ENCODE measurements at places on chromosomes 7 and 10. TPM values are rescaled to one million over a fixed set of nuclear protein-coding genes. Genes with fewer than 3 reads are reported as not detected.

Gene CCSER2
- 46.3 TPM for total RNA-seq

Gene IMPDH1
- 94.4 TPM for total RNA-seq

Gene STEAP2
- 52.7 TPM for total RNA-seq

GRCh38 chr7:17319164-17320101, 21.0 kb downstream of the AHR start:
- peaks cover 20% of the 10 kb centered on the region for H3K4me1 ChIP-seq
- no peaks in the 10 kb centered on the region for H3K27me3 ChIP-seq
- no peak overlapping the region for H3K4me3 ChIP-seq
- H3K27ac ChIP-seq = no peak overlapping the region
- DNase-seq = no peak

GRCh38 chr7:55827577-55827976, 35.0 kb downstream of the SEPTIN14 start:
- H3K27ac ChIP-seq = no peak overlapping the region
- no peak overlapping the region for H3K4me3 ChIP-seq
- DNase-seq = no peak
- no peaks in the 10 kb centered on the region for H3K27me3 ChIP-seq
- no peaks in the 10 kb centered on the region for H3K36me3 ChIP-seq

GRCh38 chr7:84145892-84146291, 48.7 kb downstream of the SEMA3A start:
- no peaks in the 10 kb centered on the region for H3K27me3 ChIP-seq
- H3K4me3 ChIP-seq = no peak overlapping the region
- no peak overlapping the region for H3K27ac ChIP-seq
- no peaks in the 10 kb centered on the region for H3K36me3 ChIP-seq
- no peak for DNase-seq

DNA sequence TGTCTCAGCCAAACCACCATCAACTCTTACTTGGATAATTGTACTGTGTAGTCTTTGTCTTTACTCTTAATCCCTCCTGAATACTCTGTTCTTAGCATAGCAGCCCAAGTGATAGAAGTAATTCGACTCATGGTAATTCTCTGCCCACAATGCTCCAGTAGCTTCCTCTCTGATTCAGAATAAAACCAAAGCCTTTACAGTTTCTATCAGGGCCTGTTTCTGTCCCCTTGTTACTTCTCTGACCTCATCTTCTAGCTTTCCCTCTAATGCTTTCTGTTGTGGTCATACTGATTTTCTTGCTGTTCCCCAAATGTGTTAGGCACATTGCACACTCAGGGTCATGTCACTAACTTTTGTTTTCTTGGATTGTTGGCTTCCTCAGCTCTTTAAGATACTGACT, 8.0 kb downstream of the ZNF518A start:
- H3K27ac ChIP-seq = no peak overlapping the region
- H3K36me3 ChIP-seq = peaks cover 88% of the 10 kb centered on the region
- H3K27me3 ChIP-seq = no peaks in the 10 kb centered on the region
- no peak overlapping the region for H3K4me3 ChIP-seq

Gene SPDYE5
- total RNA-seq = not detected

DNA sequence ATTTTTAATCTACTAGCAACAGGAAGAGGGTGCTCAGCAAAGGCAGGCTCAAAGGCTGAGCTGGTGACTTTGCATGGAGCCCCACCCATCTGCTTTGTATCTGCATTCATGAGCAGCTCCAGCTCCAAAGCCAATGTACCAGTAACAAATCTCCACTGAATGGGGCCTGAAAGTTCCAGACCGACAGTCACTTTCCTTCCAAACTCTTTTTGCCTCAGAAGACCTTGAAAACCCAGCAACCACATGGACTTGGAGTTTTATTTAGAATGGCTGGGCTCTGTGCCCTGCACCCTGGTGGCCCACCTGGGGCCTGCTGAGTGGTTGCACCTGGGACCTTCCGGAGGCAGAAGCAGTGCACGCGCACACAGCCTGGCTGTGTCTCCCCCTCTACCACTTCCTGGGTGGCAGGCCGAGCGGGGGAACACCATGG, 195.0 kb upstream of the PLXNA4 start:
- H3K27me3 ChIP-seq = no peaks in the 10 kb centered on the region
- H3K4me3 ChIP-seq = no peak overlapping the region
- no peak for DNase-seq
- H3K4me1 ChIP-seq = no peaks in the 10 kb centered on the region
- no peaks in the 10 kb centered on the region for H3K36me3 ChIP-seq

GRCh38 chr7:149455175-149455950, 5.5 kb downstream of the ZNF777 start:
- peaks cover 65% of the 10 kb centered on the region for H3K36me3 ChIP-seq
- H3K4me3 ChIP-seq = no peak overlapping the region
- no peak for DNase-seq
- H3K27me3 ChIP-seq = no peaks in the 10 kb centered on the region
- H3K27ac ChIP-seq = no peak overlapping the region

DNA sequence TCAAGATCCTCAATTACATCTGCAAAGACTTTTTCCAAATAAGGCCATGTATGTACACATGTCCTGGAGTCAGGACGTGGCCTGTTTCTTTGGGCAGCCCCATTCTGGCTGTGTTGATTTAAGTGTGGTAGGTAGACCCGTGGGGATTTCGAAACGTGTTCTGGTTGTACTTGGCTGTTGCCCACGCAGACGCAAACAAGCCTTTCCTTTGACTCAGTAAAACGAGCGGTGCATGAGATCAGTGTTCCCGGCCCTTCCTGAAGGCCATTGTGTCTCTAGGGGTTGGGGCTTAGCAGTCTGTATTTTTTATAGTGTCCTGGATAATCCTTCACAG, 64.8 kb upstream of the DNAJB6 start:
- peaks cover 44% of the 10 kb centered on the region for H3K36me3 ChIP-seq
- H3K4me3 ChIP-seq = no peak overlapping the region
- peaks cover 29% of the 10 kb centered on the region for H3K4me1 ChIP-seq
- DNase-seq = peak; percentile 76
- H3K27me3 ChIP-seq = no peaks in the 10 kb centered on the region
- H3K27ac ChIP-seq = peak overlapping the region; percentile 84

DNA sequence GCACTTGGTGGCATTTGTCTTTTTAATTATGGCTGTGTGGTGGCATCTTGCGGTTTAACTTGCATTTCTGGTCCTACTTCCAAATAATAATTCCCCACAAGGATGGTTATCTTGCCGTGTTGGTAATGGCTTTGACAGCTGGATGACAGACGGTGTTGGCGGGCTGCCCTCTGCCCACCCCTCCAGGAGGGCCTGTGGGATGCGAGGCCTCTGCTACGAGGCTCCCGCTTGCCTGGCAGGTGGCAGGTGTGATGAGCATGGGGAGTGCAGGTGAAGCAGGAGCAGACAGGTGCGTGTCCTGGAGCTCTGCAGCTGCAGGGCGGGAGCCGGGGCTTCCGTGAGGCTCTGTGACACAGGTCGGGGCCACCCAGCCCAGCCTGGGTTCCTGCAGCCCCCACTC, 11.8 kb downstream of the INPP5A start:
- no peak overlapping the region for H3K27ac ChIP-seq
- no peaks in the 10 kb centered on the region for H3K27me3 ChIP-seq
- H3K4me3 ChIP-seq = no peak overlapping the region
- H3K4me1 ChIP-seq = peaks cover 30% of the 10 kb centered on the region
- H3K36me3 ChIP-seq = no peaks in the 10 kb centered on the region

GRCh38 chr10:88129013-88129412, 265.6 kb downstream of the PTEN start:
- no peak overlapping the region for H3K4me3 ChIP-seq
- no peak for DNase-seq
- no peaks in the 10 kb centered on the region for H3K4me1 ChIP-seq
- H3K27ac ChIP-seq = no peak overlapping the region

DNA sequence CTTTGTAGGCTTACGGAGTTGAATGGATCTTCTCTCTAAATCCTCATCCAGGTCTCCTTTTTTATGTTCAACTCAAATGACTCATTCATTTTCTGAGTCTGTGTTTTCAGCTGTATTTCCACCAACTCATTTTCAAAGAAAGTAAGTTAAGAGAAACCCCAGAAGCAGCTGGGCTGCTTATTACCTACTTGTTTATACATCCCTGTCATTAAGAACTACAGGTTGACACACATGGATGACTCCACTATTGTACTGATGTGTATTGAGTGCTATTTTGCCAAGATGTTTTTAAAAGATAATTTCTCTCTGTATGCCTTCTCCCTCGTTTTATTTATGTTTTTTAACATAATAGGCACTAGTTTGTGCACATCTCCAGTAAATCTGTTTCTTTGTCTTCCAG, 41.9 kb downstream of the DGKI start:
- DNase-seq = no peak
- H3K36me3 ChIP-seq = no peaks in the 10 kb centered on the region
- no peaks in the 10 kb centered on the region for H3K4me1 ChIP-seq
- no peaks in the 10 kb centered on the region for H3K27me3 ChIP-seq
- H3K4me3 ChIP-seq = no peak overlapping the region

- no peak overlapping the region for H3K27ac ChIP-seq
- H3K27me3 ChIP-seq = no peaks in the 10 kb centered on the region
- no peak overlapping the region for H3K4me3 ChIP-seq
- no peaks in the 10 kb centered on the region for H3K36me3 ChIP-seq
Measured at GRCh38 chr7:64625114-64626082, 40.5 kb upstream of the ZNF107 start.

Gene GDF2
- not detected for total RNA-seq

- H3K4me3 ChIP-seq = no peak overlapping the region
- peak overlapping the region; percentile 31 for H3K27ac ChIP-seq
- no peaks in the 10 kb centered on the region for H3K36me3 ChIP-seq
- H3K4me1 ChIP-seq = no peaks in the 10 kb centered on the region
- no peaks in the 10 kb centered on the region for H3K27me3 ChIP-seq
- DNase-seq = no peak
Measured at GRCh38 chr7:11540271-11540761, 291.7 kb downstream of the THSD7A start.

DNA sequence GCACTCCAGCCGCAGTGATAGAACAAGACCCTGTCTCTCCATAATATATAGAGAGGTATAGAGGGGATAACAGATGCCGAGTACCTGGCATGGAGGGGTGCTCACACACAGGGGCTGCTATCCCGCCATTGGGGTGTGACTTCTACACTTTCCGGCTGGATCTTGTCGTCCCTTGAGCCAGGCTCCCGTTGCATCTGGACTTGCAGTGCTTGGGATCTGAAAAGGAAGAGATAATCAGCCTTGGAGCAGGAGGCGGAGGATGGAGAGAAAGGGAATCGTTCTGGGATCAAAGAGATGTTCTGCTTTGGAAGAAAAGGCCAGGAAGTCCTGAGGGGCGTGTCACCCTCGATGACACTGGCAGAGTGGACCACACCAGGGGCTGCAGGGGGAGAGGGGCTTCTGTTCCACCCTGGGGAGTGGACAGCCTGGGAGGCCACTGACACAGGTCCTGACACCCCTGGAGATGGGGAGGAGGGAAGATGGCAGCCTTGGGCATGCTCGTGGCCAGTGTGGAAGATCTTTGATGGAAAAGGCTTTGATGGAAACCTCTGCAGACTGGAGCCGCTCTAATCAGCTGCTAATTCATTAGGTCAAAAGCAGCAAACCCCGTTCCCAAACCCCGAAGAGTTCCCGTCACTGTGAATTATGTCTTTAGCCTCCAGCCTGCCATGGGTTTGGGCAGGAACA, 85.1 kb downstream of the CARD11 start:
- H3K4me3 ChIP-seq = no peak overlapping the region
- DNase-seq = no peak
- no peak overlapping the region for H3K27ac ChIP-seq
- no peaks in the 10 kb centered on the region for H3K36me3 ChIP-seq

DNA sequence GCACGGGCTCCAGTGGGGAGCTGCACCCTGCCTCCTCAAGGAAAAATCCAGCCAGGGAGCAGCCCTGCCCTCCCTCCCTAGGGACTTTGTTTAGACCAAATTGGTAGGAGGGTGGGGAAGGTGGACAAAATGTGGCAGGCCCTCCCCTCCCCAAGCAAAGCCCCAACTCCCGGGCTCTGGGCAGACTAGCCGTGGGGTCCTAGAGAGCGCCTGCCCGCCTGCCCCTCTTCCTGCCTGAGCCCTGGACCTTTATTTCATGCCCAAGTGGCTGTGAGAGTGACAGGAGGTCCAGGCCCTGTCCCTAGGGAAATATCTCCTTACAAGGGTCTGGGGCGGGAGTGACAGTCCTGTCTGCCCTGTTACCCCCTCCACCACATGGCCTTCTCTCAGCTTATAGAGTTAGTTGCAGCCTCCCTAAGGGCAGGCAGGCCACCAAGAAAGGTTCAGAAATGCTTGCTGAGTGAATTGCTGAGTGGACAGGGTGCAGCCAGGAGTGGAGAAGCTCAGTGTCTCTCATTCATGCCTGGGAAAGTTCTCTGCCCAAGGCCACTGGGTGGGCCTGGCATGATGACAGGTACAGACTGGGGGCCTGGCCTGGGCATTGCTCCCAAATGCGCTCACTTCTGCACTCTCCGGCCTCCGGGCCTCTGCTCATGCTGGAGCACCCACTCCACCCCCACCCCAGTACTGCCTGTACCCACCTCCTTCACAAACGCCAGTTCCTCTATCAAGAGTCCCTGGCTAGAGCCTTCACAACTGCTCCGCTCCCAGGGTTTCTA, 25.2 kb downstream of the DNAJB12 start:
- no peaks in the 10 kb centered on the region for H3K27me3 ChIP-seq
- peak; percentile 29 for DNase-seq
- H3K4me3 ChIP-seq = no peak overlapping the region
- H3K27ac ChIP-seq = peak overlapping the region; percentile 95
- peaks cover 93% of the 10 kb centered on the region for H3K4me1 ChIP-seq

DNA sequence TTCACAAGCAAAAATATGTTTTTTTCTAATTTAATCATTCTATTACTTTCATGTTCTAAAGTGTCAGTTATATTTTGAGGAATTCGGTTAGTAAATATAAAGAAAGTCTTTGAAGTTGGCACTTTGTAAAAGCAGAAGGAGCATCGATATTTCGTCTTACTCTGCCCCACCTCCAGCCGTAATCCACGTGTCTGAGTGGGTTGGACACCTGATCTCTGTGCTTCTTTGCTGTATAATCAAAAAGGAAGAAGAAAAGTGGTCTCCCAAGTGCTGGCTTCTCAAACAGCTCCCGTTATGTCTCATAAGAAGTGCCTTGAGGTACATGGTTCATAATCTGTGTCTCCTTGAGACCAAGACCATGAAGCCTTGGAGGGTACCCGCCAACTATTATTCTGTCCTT, 19.8 kb downstream of the PRKAR2B start:
- peaks cover 6% of the 10 kb centered on the region for H3K4me1 ChIP-seq
- no peak overlapping the region for H3K4me3 ChIP-seq
- H3K36me3 ChIP-seq = no peaks in the 10 kb centered on the region
- DNase-seq = no peak
- H3K27ac ChIP-seq = peak overlapping the region; percentile 18

GRCh38 chr10:78542141-78542489, 508.5 kb downstream of the RPS24 start:
- peaks cover 40% of the 10 kb centered on the region for H3K4me1 ChIP-seq
- H3K4me3 ChIP-seq = no peak overlapping the region
- H3K27ac ChIP-seq = peak overlapping the region; percentile 82
- no peak for DNase-seq

Gene PTN
- 6.4 TPM for total RNA-seq

- no peaks in the 10 kb centered on the region for H3K36me3 ChIP-seq
- H3K27me3 ChIP-seq = no peaks in the 10 kb centered on the region
- H3K27ac ChIP-seq = no peak overlapping the region
- H3K4me1 ChIP-seq = no peaks in the 10 kb centered on the region
- no peak for DNase-seq
- no peak overlapping the region for H3K4me3 ChIP-seq
Measured at GRCh38 chr7:37065779-37066271, 341.5 kb upstream of the AOAH start.

- no peak overlapping the region for H3K4me3 ChIP-seq
- no peak for DNase-seq
- H3K27me3 ChIP-seq = no peaks in the 10 kb centered on the region
Measured at GRCh38 chr7:75033064-75033463, 40.5 kb downstream of the RCC1L start.

GRCh38 chr10:1556496-1556895, 180.8 kb downstream of the ADARB2 start:
- no peaks in the 10 kb centered on the region for H3K36me3 ChIP-seq
- H3K27me3 ChIP-seq = no peaks in the 10 kb centered on the region
- H3K27ac ChIP-seq = no peak overlapping the region
- DNase-seq = no peak
- no peak overlapping the region for H3K4me3 ChIP-seq
- no peaks in the 10 kb centered on the region for H3K4me1 ChIP-seq

Measured in stomach (tissue), 19 donors.